Natural killer cell (primary cell): ENCODE measurements at places on chromosomes 11 and 22. TPM values are rescaled to one million over a fixed set of nuclear protein-coding genes. Genes with fewer than 3 reads are reported as not detected.

DNA sequence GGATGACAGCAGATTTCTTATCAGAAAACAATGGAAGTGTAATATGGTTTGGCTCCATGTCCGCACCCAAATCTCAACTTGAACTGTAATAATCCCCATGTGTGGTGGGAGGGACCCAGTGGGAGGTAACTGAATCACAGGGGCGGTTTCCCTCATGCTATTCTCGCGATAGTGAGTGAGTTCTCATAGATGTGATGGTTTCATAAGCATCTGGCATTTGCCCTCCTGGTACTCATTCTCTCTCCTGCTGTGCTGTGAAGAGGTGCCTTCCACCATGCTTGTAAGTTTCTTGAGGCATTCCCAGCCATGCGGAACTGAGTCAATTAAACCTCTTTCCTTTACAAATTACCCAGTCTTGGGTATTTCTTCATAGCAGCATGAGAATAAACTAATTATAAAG, 81.0 kb upstream of the SCUBE2 start:
- peaks cover 12% of the 10 kb centered on the region for H3K36me3 ChIP-seq
- H3K4me1 ChIP-seq: no peaks in the 10 kb centered on the region
- H3K27me3 ChIP-seq: no peaks in the 10 kb centered on the region
- no peak overlapping the region for H3K27ac ChIP-seq
- H3K4me3 ChIP-seq: no peak overlapping the region

GRCh38 chr22:30008401-30008800, 71.9 kb upstream of the HORMAD2 start:
- H3K36me3 ChIP-seq: peaks cover 64% of the 10 kb centered on the region
- H3K27me3 ChIP-seq: no peaks in the 10 kb centered on the region

DNA sequence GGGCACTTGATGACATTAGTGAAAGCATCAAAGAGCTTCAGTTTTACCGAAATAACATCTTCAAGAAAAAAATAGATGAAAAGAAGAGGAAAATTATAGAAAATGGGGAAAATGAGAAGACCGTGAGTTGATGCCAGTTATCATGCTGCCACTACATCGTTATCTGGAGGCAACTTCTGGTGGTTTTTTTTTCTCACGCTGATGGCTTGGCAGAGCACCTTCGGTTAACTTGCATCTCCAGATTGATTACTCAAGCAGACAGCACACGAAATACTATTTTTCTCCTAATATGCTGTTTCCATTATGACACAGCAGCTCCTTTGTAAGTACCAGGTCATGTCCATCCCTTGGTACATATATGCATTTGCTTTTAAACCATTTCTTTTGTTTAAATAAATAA, 10.6 kb downstream of the REXO2 start:
- H3K4me1 ChIP-seq: no peaks in the 10 kb centered on the region
- peaks cover 34% of the 10 kb centered on the region for H3K36me3 ChIP-seq
- H3K27me3 ChIP-seq: no peaks in the 10 kb centered on the region
- DNase-seq: no peak
- no peak overlapping the region for H3K4me3 ChIP-seq

- DNase-seq: no peak
- H3K36me3 ChIP-seq: no peaks in the 10 kb centered on the region
Observed at GRCh38 chr11:122879785-122880184, 2.8 kb upstream of the JHY start.

GRCh38 chr22:37440875-37441274, 13.6 kb upstream of the ELFN2 start:
- no peaks in the 10 kb centered on the region for H3K36me3 ChIP-seq
- no peak overlapping the region for H3K27ac ChIP-seq
- H3K27me3 ChIP-seq: no peaks in the 10 kb centered on the region
- no peak overlapping the region for H3K4me3 ChIP-seq
- no peak for DNase-seq
- no peaks in the 10 kb centered on the region for H3K4me1 ChIP-seq

- peaks cover 3% of the 10 kb centered on the region for H3K27me3 ChIP-seq
- peak; percentile 9 for DNase-seq
- H3K4me1 ChIP-seq: no peaks in the 10 kb centered on the region
- H3K36me3 ChIP-seq: no peaks in the 10 kb centered on the region
Observed at GRCh38 chr11:16280256-16280682, 76.1 kb downstream of the SOX6 start.

GRCh38 chr11:35121326-35121865, 17.6 kb upstream of the CD44 start:
- no peaks in the 10 kb centered on the region for H3K27me3 ChIP-seq
- H3K4me1 ChIP-seq: peaks cover 10% of the 10 kb centered on the region
- no peak overlapping the region for H3K4me3 ChIP-seq
- no peak overlapping the region for H3K27ac ChIP-seq
- no peaks in the 10 kb centered on the region for H3K36me3 ChIP-seq
- no peak for DNase-seq

DNA sequence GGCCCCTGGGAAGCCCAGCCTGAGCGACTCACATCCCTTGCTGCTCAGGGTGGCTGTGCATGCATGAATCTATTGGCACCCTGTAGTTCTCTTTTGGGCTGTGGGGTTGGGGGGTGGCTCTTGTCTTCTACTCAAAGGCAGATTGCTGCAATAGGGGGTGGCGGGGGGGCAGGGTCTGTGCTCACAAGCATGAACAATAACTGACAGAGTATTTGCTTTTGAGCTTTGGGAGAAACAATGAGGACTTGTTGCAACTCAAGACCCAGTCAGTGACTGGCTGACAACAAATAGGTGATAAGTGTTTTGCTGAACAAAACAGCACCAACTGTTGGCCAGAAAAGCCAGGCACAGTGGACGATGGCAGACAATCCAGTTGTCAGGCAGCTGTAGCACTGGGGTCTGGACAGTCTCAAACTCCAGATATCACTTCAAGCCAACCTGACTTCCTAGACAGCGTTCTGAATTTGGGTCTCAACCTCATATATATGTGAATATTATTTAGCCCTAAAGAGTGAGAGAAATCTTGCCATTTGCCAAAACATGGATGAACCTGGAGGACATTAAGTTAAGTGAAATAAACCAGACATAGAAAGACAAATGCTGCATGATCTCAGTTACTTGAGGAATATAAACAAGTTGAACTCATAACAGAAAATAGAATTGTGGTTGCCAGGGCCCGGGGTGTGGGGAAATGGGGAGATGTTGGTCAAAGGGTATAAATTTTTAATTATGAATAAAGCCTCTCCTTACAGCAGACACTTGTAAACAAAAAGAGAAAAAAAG, 61.7 kb downstream of the ME3 start:
- H3K4me3 ChIP-seq: no peak overlapping the region
- no peaks in the 10 kb centered on the region for H3K4me1 ChIP-seq
- no peak for DNase-seq
- H3K27me3 ChIP-seq: no peaks in the 10 kb centered on the region
- no peaks in the 10 kb centered on the region for H3K36me3 ChIP-seq

GRCh38 chr11:65796726-65797601, 10.1 kb downstream of the OVOL1 start:
- H3K27me3 ChIP-seq: no peaks in the 10 kb centered on the region
- H3K4me1 ChIP-seq: peaks cover 2% of the 10 kb centered on the region
- H3K27ac ChIP-seq: no peak overlapping the region
- no peak overlapping the region for H3K4me3 ChIP-seq
- no peaks in the 10 kb centered on the region for H3K36me3 ChIP-seq

DNA sequence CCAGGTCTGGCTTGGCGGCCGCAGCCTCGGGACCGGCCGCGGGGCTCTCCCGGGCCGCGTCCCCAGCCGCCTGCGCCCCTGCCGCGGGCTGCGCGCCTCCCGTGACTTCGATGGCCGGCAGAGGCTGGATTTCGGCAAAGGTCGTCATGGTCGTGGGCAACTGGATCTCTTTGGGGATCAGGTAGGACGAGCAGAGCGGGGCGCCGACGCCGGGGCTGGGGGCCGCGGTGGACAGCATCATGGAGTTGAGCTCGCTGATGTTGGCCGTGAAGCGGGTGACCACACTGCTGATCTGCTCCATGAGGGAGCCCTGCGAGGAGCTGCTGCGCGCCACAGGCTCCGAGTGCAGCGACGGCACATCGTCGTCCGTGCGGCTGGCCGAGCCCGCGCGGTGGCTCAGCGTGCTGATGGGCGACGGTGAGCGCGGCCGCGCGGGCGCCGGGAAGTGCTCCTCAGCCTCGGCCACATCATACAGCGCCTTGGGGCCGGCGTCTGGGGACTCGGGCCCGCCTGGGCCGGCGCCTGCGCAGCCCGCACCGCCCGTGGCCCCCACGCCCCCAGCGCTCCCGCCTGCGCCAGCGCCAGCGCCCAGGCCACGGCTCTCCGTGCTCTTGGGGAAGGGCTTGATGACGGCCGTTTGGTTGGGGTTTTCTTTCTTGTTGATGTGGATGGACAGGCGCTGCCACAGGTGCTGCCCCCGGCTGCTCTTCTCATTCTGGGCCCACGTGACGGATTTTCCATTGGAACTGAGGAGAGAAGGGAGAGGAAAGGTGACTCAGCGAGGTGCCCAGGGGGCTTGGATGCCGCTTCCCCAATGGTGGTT, 171.4 kb upstream of the CTSC start:
- DNase-seq: peak; percentile 22
- peaks cover 11% of the 10 kb centered on the region for H3K4me1 ChIP-seq
- H3K4me3 ChIP-seq: peak overlapping the region; percentile 22
- no peaks in the 10 kb centered on the region for H3K36me3 ChIP-seq

PKP3 gene
- 0.56 TPM for total RNA-seq

NRGN gene
- 70.9 TPM for total RNA-seq
